Activated T-helper 1 cell treated with anti-CD3 and anti-CD28 coated beads, Interleukin-2, amount 50 U/mL, for 16 hours (primary cell): ENCODE measurements at places on chromosomes 1 and 21.

- DNase-seq: no peak
Measured at GRCh38 chr1:149846593-149847466, 52.5 kb upstream of the BOLA1 start.

GRCh38 chr1:161196521-161197451 lies 2.1 kb downstream of the ADAMTS4 start:
- no peak for DNase-seq

DNA sequence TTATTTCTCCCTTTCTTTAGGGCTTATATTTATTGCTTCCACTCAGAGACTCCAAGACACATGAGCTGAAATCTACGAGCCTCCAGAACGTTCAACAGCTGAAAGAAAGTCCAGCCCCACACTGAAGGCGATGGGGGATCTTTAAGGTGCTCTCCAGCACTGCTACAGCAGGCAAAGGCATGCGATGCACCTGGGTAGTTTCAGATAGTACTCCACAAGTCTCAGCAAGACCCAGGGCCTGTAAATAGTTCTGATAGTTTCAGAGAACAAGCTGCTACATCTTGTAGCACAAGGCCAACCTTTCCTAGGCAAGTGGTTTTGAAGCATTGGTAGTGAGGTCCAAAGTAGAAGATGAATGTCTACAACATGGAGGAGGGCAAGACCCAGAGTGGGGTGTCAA lies 2.2 kb upstream of the HSD3B1 start:
- DNase-seq: no peak

GRCh38 chr1:225445639-225446594 lies 18.1 kb upstream of the LBR start:
- no peak for DNase-seq
